ENCODE measurements at places on chromosomes 13 and 19.

- DNase-seq: peak; percentile 30
Observed at GRCh38 chr19:15640294-15640903, at the start of gene CYP4F3. Gene CYP4F3, plus strand, starts transcription at chr19:15640897. Its CDS starts 519 bp downstream, at chr19:15641416.

- DNase-seq: no peak
Observed at GRCh38 chr13:113597391-113598080, 13.0 kb downstream of the TFDP1 start.

- no peak for DNase-seq
Observed at GRCh38 chr13:110394371-110394841, 87.3 kb downstream of the COL4A2 start.

GRCh38 chr19:47402504-47402903 is 16.8 kb downstream of the MEIS3 start:
- no peak for DNase-seq

DNA sequence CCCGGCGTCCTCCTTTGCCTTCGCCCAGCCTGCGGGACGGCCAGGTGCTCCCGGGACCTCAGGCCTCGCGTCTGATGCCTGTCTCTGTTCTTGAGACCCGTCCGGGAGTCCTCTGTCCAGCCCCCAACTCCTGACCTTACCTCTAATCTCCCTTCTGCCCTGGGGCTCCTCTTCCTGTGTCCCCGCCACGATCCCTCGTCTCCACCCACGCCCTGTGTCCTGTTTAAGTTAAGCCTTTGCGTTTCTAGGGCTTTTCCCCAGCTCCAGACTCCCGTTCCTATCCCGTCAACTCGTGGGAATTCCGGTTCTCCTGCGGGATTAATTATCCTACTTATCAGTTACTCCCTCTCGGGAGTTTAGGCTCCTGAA is 686 bp downstream of the LENG8 start:
- DNase-seq: no peak
